ENCODE measurements at places on chromosomes 11 and 22.

GRCh38 chr11:60477035-60477445 is 15.5 kb upstream of the MS4A12 start:
- no peak for DNase-seq

DNA sequence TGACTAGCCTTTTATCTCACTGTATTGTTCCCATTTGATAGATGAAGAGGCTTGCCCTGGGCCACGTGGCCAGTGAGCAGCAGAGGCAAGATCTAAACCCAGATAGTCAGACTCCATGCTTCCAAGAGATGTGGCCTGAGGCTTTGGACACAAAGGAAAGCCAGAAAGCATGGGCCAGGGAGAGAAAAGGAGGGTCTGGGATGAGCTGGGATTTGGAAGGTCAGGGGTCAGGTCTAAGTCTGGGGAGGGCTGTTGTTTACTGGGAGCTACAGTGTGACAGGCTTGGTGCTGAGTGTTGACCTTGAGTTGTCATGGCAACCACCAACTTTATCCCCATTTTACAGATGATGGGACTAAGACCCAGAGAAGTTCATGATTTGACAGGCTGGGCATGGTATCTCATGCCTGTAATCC is 2.1 kb downstream of the SLC35E4 start:
- no peak for DNase-seq

DNA sequence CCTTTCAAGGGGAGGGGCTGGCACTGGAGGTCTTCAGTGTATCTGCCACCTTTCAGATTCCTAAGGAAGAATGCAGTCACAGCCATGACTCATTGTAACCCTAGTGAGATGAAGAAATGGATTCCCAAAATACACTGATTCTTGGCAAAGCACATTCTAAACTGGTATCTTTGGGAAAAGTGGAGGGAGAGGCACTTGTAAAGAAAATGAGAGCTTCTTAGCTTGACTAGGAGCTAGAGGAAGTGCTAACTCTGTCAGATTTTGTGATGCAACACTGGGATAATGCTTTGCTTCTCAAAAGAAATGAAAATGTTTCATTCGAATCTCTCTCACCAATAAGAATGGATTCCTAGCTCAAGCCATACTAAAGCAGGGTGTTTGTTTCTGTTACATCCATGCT is 14.3 kb downstream of the NRIP3 start:
- DNase-seq, result no peak

DNA sequence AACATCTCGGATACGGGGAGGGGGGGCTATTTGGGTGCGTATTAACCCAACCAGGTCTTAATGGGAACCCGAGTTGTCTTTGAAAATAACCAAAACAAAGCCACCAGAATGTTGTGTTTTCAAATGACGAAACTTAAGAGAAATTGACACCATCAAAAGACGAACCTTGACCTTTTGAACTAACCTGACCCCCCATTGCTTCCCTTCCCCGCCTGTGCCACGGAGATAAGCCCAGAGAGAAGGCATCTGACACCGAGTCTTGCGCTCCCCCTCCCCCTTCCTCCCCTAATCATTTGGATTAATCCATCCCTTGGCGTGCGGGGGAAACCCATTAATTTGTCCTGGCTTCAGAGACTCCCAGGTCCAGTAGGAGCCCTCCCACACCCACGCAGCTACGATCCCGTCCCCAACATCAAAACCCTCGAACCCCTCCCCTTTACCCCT is 4.5 kb upstream of the GCAT start:
- no peak for DNase-seq
